ENCODE measurements at places on chromosomes 7 and 10. TPM values are rescaled to one million over a fixed set of nuclear protein-coding genes. Genes with fewer than 3 reads are reported as not detected.

DNA sequence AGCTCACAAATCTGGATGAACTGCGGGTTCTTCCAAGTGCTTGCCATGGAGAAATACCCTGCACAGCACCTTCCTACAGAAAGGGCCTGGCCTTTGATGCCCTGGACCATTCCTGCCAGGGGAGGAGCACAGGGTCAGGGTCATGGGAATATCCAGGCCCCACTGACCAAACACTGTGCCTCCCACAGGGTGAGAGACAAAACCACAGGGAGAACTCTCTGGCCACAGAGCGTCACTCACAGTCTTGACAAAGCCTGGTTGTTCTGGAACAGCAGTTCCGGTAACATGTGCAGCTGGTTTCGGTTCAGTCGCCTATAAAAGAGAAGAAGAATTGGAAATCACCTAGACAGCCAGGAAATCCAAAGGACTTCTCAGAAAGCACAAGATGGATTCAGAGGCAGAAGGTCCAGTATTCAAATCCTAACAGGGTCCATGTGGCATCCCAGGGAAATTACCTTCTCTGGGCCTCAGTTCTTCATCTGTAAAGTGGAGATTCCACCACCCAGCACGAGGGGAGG, 28.1 kb downstream of the SLIT1 start:
- DNase-seq: no peak

DNA sequence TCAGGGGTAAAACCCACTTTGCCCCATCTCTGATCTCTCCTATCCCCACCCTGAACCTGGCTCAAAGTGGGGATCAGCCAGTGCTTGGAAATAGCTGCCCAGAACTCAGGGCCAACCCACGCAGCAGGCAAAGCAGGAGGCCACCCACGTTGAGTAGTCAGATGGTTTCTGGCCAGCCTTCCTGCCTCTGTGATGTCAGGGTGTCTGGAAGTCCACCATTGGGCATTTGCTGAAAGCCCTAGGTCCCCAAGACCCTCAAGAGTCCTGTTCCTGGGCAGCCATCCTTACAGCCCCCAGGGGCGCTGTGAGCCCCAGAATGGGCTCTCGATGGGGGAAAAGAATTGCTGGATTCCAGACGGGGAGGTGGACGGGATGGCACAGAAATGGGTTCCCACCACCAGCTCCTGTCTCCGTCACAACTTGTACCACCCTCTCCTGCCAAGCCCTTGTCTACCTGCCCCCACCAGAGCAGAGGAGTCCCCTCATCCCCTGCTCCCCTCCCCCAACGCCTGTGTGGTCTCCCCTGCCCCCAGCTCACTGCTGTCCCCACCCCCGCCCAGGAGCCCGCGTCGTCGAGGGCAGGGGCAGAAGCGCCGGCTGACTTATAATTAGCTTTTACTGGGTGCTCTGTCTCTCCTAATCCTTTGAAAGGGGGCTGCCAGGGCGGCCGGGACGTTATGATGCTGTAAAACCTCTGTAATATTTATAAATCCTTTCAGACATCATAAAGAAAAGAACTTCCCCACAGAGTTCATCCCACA, 3.9 kb downstream of the MYL10 start:
- peak; percentile 63 for DNase-seq

DNA sequence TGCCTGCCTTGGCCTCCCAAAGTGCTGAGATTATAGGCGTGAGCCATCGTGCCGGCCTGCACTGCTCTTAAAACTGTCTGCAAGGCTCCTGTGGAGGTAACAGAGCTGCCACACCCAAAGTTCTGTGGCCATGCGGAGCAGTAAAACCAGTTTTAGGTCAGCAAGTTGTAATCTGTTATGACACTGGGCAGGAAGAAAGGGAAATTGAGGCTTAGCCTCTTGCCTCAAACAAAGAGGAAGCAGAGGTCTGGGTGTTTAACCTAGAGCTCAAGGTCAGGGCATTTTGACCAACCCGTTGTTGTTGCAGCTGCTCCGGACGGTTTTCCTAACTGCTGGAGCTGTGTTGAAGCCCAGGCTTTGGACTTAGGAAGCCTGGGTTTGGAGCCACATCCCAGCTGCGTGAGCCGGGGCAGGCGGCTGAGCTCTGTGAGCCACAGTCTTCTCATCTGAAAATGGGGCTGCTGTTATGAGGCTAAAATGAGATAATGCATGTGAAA, 7.4 kb upstream of the RRP12 start:
- peak; percentile 40 for DNase-seq

- no peak for DNase-seq
These were observed 233.0 kb upstream of the NEBL start for GRCh38 chr10:21130108-21130507.

- DNase-seq: peak; percentile 87
These were observed 229.6 kb downstream of the PRPF18 start for GRCh38 chr10:13816195-13816925.

GRCh38 chr7:883055-884021, 7.0 kb downstream of the GET4 start:
- DNase-seq: no peak

VPS37D gene
- 2.3 TPM for polyA plus RNA-seq

- no peak for DNase-seq
These were observed 109.3 kb downstream of the SPAG6 start for GRCh38 chr10:22454634-22455033.

- DNase-seq: no peak
These were observed 202.2 kb downstream of the RAMP3 start for GRCh38 chr7:45359776-45360175.

MYO3A gene
- 0.55 TPM for polyA plus RNA-seq

CASP2 gene
- polyA plus RNA-seq: 7.0 TPM

- DNase-seq: peak; percentile 94
These were observed at the start of gene CACNA2D1 for GRCh38 chr7:82443547-82444219. Gene CACNA2D1 (minus strand): TSS chr7:82443777.

DNA sequence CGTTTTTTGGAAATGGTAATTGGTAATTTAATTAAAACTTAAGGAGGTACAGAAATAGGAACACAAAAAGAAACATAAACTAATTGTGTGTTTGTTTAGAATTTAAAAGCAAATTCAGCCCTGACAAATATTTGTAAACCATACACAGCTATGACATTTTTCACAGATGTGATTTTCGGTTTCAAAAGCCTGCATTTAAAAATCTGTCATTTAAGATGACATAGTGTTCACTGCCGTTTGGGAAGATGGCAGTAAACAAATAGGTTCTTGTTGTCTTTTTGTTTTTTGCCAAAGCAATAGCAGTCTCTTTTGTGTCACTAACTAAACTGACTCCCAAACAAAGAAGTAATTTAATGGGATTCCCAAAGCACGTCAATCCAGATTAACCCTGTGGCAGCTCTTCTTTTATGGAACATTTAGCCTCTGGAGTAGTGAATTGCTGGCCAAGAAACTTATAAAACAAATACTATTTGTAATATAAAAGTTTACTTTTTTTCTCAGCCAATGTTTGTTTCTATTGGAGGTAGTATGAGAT, 697.6 kb downstream of the PHTF2 start:
- no peak for DNase-seq

TDRD1 gene
- 0.05 TPM for polyA plus RNA-seq

- DNase-seq: peak; percentile 38
These were observed 185.7 kb upstream of the ADO start for GRCh38 chr10:62618576-62619412.

DNA sequence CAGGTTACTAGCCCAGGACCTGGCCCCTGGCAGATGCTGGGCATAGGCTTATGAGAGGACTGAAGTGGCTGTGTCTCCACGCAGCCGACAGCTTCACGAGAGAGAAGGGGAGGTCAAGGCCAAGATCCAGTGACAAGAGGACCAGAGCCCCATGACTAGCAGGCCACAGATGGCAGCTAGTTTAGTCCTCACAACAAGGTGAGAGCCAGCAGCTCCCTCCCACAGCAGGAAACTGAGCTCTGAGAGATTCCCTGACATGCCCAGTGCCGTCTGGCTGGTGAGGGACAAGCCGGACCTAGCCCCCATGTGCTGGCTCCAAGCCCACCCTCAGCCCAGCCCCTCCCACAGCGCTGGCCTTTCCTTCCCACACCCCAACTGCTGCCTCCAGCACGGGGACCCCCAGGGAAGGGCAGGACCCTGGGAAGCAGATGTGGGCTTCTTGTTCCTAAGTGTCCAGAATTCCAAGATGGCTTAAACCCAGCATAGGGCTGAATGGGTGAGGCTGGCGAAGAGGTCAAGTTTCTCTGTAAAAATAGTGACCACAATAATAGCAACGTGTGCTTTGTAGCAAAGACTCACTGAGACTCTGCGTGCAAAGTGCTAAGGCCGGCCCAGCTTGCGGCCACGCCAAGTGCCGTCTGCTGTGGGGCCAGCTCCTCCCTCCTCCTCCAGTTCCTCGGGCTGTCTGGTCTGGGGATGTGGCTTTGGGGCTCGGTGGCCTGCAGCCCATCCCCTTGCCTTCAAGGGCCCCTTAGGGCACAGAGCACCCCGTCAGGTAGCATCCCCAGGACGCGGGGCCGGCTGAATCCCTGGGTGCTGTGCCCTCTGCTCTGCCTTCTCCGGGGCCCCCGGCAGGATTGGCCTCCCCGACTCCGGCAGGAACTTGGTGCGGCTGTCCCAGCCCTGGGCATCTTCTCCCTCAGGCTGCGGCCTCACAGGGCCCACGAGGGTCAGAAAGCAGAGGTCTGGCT, 7.8 kb upstream of the FAM20C start:
- DNase-seq: peak; percentile 62

DNA sequence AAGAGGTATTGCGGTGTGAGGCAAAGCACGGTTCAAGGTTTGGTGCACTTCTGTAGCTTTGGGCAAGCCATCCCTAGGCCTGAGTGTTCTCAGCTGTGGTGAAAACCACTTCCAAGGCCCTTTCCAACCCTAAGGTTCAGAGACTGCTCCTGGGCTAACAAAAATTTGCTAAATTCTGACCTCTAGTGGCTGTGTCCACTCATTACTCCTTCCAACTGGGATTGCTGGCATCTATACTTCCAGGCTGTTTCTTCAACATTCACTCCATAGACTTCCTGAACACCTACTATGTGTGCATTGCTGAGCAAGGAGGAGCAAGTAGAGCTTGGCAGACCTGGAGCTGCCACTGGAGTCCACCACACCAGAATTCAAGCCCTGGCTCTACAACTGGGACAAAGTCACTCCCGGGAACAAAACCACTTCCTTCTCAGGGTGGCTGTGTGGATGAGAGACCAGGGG, 29.3 kb upstream of the SH3PXD2A start:
- DNase-seq: peak; percentile 83

- no peak for DNase-seq
These were observed 12.2 kb upstream of the CPA1 start for GRCh38 chr7:130367836-130368746.

VWA2 gene
- 0.46 TPM for polyA plus RNA-seq
